Neural crest cell (in vitro differentiated cells): ENCODE measurements at places on chromosomes 2 and 18. TPM values are rescaled to one million over a fixed set of nuclear protein-coding genes. Genes with fewer than 3 reads are reported as not detected.

- DNase-seq = no peak
These were observed 42.9 kb downstream of the SRBD1 start for GRCh38 chr2:45567974-45568789.

DNA sequence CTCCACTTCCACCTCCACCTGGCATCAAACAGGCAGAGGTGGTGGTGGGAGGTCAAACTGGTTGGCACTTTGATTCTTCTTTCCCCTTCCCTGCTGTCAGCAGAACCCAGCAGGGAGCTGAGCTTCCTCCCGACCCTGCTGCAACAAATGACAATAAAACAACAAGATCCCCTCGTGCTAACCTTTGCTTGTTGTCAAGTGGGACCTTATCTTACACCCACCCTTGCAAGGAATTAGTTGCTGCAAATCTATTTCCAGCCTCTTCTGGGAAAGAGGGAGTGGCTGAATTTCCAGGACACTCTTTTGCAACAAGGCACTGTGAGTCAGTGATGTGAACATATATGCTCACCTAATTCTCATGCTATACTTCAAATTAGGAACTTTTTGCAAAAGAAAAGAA lies 655.1 kb downstream of the DSC3 start:
- no peak for DNase-seq

GRCh38 chr2:219723311-219723710 lies 95.9 kb downstream of the SLC4A3 start:
- DNase-seq = no peak

Gene RGPD8
- total RNA-seq = 4.3 and 4.8 TPM in 2 replicates

Gene SCG2
- 8.6 and 8.8 TPM in 2 replicates for total RNA-seq

GRCh38 chr2:230961091-230961491 lies 34.8 kb upstream of the SPATA3 start:
- DNase-seq = no peak

Gene CCDC141
- not detected in 2 replicates for total RNA-seq

DNA sequence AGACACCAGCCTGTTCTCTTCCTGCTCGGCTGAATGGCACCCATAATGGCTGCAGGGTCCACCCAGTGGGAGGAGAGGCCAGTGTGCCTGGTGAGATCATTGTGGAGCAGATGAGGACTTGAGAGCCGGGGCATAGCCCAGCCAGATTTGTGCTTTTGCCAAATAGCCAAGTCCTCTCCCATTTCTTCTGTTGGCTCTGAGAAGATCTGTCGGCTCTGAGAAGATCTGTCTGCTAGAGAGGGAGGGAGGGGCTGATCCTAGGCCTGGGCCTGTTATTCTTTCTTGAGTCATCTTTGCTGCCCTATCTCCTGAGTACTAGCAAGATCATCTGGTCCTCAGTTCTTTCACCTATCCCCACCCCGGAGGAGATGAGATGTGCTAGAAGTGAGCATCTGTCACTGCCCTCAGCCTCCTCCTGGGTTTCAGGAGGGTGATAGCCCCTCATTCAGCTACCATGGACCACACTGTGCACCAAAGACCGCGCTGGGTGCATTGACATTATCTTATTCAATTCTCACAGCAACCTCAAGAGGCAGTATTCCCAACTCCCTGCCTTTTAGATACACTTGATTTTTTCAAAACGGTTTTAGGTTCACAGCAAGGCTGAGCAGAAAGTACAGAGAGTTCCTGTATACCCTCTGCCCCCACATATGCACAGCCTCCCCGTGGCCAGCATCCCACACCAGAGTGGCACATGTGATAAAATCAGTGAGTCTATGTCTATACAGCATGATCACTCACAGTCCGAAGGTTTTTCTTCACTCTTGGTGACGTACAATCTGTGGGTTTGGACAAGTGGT lies 98.6 kb downstream of the CAPN13 start:
- no peak for DNase-seq

DNA sequence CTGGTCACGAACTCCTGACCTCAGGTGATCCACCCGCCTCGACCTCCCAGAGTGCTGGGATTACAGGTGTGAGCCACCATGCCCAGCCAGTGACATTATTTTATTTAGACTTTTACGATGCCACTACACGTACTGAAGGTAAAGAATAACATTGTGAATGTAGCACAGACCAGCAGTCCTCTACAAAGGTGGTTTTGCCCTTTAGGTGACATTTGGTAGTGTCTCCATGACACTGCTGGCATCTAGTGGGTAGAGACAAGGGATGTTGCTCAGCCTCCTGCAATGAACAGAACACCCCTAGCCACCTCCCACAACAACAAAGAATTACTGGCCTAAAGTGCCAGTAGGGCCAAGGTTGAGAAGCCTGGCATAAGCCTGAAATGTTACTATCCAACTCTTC lies 69.5 kb downstream of the MYOM1 start:
- DNase-seq = no peak

DNA sequence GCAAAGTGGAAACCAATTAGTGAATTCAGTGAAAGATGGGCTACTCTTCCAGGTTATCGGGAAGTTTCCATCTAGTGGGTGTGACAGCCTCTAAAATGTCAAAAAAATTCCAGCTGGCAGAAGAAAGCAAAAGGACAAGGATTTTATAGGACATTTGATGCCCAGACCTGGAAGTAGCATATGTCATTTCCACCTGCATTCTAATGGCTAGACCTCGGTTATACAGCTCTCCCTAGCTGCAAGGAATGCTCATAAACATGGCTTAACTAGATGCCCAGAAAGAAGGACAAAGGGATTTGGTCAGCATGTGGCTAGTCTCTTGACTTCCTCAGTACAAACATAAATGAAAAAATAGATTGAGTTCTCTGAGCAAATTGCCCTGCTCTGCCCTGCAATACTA lies 215.4 kb downstream of the NYAP2 start:
- no peak for DNase-seq

Gene ANKRD53
- 1.2 and 1.7 TPM in 2 replicates for total RNA-seq

DNA sequence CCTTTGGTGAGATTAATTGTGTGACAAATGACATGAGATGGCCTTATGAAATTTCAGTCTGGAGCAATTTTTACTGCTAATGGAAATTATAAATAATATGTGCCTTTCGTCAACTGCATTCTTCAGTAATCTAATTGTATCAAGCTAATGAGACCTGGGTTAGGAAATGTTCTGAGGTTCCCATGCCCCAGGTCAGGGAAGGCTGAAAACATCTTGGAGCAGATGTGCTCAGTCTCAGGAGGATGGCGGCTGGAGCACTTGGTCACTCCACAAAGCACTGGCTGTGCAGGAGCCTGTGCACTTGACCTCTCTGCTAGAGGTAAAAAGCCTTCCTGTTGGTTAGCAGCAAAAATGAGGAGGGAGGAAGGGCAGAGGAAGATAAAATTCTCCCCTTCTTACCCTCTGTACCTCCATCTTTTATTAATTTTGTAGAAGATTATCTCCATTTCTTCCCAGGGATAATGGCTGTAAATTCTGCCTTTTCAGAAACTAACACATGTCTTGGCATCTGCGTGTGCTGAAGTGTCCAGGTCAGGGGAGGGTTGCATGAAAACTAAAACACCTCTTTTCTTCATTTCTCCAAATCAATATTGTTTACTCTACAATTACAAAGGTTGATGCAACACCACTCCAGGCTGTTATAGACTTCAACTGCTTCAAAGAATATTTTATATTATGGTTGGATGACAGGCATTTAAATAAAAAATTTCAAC lies 1606.4 kb upstream of the ACVR2A start:
- no peak for DNase-seq

Gene YPEL5
- 25.0 and 25.7 TPM in 2 replicates for total RNA-seq

Gene GALNT3
- 3.1 and 3.4 TPM in 2 replicates for total RNA-seq

- DNase-seq = no peak
These were observed 590.8 kb upstream of the ID2 start for GRCh38 chr2:8090748-8091700.

Gene LPIN2
- total RNA-seq = 22.5 and 22.6 TPM in 2 replicates

DNA sequence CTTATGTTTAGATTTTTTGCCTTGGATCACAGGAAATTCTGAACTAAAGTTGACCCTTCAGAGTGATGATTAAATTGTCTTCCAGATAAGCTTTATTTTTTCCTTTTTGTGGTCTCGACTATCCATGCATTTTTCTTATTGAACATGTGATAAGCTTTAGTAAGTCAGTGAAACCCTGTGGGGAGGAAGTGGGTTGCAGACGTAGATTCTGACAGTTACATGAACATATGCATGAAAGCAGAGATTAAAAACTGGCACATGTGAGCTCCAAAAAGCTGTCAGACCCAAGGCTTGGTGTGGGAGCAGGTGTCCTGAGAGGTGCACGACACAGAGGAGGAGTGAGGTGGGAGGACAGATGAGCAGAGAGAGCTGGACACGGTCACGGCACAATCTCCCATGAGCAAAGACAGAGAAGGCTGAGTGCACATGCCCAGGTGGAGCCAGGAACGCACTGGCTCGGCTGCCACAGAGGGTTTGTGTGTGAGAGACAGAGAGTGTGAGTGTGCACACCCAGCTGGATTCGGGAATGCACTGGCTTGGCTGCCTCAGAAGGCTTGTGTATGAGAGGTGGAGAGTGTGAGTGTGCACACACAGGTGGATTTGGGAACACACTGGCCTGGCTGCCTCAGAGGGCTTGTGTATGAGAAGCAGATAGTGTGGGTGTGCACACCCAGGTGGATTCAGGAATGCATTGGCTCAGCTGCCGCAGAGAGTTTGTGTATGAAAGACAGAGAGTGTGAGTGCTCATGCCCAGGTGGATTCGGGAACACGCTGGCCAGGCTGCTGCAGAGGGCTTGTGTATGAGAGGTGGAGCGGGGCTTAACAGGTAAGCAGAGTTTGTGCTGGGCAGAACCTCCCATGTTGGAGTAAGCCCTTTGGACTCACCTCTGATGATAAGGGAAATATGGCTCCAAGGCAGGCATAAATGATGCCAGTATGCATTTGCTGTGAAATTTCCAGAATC lies 849.1 kb upstream of the SALL3 start:
- DNase-seq = no peak

GRCh38 chr18:23612434-23613090 lies 26.3 kb upstream of the NPC1 start:
- no peak for DNase-seq

GRCh38 chr2:84257831-84258230 lies 201.2 kb downstream of the SUCLG1 start:
- DNase-seq = no peak

DNA sequence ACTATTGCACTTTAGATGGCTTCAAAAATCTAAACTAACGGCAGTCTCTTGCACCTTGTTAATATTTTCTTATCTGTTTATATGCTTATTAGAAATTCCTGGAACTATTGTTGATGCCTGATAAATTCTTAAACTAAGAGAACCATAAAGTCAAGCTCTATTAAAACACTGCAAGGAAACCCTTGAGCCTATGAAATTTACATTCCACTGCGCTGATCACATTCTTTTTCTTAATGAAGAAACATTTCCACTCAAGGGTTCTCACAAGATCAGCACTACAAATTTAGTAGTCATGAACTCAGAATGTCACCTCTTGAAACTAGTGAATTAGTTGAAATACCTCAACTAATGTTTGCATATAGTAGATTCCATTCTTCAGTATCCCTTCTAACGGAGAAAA lies 331.8 kb upstream of the SLC8A1 start:
- DNase-seq = no peak

DNA sequence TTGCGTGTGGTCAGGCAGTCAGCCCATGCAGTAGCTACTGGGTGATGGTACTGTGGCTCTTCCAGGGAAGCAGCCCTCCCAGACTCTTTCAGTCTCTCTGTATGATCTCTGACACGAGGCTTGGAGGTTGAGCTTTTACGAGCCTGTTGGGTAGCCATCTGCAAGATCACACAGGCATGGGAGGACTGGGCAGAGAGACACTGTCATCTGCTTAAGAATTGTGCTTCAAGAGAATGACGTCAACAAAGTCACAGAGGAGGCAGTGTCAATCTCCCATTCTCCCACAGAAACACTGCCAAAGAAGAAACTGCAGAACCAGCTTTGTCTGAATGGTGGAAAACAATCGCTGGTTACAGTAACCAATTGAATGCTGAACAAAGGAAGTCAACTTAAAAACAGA lies 78.4 kb upstream of the MC2R start:
- no peak for DNase-seq

Gene LAMA1
- total RNA-seq = 96.1 and 102 TPM in 2 replicates

Gene MAB21L4
- total RNA-seq = not detected in 2 replicates

DNA sequence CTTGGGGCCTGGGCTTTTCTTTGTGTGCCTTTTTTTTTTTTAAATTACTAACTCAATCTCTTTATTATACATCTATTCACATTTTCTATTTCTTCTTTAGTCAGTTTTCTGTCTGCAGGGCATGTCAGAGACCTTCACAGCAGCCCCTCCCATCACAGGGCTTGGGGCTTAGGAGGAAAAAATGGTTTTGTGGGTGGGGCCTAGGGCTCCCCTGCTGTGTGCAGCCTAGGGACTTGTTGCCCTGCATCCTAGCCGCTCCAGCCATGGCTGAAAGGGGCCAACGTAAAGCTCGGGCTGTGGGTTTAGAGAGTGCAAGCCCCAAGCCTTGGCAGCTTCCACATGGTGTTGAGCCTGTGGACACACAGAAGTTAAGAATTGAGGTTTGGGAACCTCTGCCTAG lies 13.8 kb downstream of the ZSCAN30 start:
- DNase-seq = no peak

GRCh38 chr2:34853646-34854045 lies 1254.5 kb upstream of the FAM98A start:
- no peak for DNase-seq

Gene HRH4
- 0.07 TPM in 1 of 2 replicates, not detected in the other for total RNA-seq

DNA sequence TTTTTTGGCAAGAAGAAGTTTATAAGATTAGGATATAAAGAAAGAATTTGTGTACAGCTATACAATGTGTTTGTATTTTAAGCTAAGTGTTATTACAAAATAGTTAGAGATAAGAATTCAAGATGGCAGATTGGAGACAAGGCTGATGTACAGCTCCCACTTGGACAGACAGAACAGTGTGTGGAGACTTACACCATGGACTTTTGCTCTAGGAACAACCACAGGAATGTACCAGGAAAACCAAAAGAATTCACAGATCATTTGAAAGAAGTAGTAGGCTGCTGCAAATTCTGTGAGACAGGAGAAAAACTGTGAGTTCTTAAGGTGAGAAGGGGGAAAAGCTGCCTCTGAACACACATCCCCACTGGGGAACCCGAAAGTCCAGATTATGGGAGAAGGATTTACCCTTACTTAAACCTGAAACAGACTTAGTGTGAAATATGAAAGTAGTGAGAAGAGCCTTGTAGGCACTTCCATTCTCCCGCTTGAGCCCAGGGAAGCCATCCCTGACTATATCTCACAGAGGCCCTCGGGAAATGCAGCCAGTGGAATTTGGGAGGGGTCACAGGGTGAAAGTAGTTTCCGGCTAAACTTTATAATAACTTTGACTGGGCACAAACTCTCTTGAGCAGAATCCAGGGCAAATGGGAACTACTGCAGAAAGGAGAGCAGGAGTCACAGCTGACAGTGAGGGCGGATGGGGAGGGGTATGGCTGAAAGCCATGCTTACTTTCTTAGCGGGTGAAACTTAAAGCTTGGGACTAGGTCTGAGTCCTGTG lies 11.6 kb upstream of the RPRD1A start:
- DNase-seq = no peak
